ENCODE measurements at places on chromosomes 2 and 18.

GRCh38 chr2:72176281-72176680 lies 28.6 kb upstream of the CYP26B1 start:
- DNase-seq: no peak

DNA sequence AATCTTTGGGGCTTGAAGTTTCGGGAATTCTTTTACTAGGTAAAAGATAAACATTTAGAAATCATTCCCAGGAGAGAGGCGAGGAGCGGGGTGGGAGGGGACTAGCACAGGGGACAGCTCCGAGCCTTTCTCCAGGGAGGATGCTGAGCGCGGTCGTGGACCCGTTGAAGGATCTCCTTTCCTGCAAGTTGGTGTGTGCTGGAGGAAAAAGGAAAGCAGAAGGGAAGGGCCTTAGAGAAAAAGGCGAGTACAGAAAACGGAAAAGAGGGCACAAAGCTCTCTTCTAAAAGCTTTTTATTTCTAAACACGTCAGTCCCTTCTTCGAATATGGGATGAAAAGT lies 640 bp downstream of the SLC39A6 start:
- DNase-seq: peak; percentile 52

DNA sequence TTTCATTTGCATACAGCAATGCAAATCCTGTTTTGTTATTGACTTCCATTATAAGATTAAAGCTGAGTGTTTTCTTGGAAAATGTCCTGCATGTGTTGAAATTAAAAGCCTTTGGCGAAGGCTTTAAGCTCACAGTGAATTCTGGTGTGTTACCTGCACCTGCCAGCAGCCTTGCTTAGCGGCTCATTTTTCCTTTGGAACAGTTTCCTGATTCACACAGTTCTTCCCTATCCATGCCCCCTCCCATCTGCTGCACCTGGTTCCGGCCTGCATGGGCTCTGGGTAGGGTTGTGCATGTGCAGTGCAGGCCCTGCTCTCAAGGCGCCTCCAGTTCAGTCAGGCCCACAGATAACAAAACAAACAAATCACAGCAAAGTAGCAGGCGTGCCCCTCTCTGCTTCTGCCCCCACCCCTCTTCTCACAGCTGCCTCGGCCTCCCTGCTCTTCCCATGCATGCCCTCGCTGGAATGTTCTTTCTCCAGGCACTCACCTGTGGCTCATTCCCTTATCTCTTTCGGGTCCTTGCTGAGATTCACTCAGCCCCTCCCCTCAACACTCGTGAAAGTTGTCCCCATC lies 15.8 kb downstream of the MTCL1 start:
- no peak for DNase-seq

- peak; percentile 52 for DNase-seq
These were observed 4.0 kb downstream of the CCT7 start for GRCh38 chr2:73238149-73238548.

GRCh38 chr2:21590026-21590690 lies 466.4 kb downstream of the TDRD15 start:
- DNase-seq: no peak

DNA sequence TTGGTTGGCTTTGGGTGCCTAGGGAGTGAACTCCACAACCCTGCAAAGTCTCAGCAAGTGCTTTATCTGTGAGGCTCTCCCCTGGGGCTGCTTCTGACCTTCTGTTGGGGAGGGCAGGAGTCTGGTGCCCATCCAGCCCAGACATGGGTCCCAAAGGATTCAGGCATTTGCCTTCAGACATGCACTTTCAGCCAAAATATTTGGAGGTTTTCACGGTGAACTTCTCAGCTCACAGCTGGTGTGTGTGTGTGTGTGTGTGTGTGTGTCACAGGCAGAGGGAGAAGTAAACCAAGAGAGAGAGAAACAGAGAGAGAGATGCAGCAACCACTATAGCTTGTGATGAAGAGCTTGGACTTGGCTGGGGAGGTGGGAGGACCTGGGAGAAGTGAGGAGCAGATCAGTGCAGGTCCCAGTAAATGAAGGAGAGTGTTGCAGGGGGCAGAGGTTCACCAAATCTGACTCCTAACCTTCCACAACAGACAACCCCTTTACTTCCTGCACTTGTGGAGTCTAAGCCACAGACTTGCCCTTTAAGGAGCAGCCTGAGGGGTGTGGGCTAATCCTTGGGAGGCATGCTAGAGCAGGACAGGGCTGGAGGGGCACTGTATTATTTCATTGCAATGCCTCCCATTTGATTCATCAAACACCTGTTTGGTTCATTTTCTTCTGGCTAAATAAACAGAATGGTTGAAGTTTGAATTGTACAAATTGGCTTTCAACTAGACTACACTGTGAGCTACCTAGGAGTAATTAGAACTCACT lies 14.1 kb downstream of the SLC9A4 start:
- no peak for DNase-seq

GRCh38 chr2:86243950-86244733 lies 44.9 kb downstream of the MRPL35 start:
- no peak for DNase-seq

DNA sequence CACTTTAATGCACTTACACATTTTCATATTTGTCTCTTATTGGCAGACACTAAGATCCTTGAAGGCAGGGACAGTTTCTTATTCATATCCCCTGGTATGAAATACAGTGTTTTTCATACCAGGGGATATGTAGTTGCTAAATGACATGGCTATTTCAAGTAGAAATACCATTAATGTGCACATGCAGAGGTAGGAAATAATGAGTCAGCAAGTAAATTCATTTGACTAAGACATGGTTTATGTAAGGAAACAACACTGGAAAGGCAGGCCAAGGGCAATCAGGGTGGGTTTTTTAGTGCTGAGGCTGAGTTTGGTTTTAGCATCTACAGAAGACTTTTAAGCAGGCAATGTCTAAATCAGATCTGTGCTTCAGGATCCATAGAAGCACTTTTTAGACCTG lies 155.9 kb downstream of the WDPCP start:
- peak; percentile 53 for DNase-seq

DNA sequence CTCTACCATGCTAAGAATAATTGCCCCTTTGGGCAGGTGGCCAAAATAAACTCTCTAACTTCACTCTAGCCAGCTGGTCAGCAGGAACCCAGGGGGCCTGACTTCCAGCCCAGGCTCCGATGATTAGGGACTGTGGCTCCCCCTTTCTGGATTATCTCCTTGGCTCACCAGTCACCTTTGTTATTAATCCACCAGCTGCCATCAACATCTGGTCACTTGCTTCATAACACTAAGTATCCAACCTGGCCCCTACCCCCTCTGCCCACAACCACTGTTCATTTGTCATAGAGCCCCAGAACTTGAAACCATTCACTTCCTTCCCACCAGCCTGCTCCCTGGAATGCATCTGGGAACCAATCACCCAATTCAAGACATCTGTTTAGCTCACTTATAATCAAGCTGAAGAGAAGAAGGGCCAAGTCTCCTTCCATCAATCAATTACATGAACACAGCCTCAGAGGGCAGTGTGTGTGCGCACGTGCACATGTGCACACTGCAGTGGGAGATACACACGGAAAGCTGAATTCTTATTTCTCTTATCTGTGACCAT lies 215.1 kb downstream of the ALK start:
- no peak for DNase-seq

- no peak for DNase-seq
These were observed 18.5 kb downstream of the KCNJ13 start for GRCh38 chr2:232757905-232758304.

- peak; percentile 82 for DNase-seq
These were observed 18.8 kb downstream of the COX7A2L start for GRCh38 chr2:42342061-42342794.

- DNase-seq: no peak
These were observed 40.3 kb downstream of the RRM2 start for GRCh38 chr2:10162586-10163497.

- DNase-seq: no peak
These were observed 329.1 kb downstream of the MTX2 start for GRCh38 chr2:176598351-176598750.

GRCh38 chr2:109545828-109546713 lies 67.7 kb downstream of the SEPTIN10 start:
- peak; percentile 77 for DNase-seq

- DNase-seq: peak; percentile 92
These were observed at the start of gene FSIP2 for GRCh38 chr2:185738679-185739472. TSS of gene FSIP2 (plus strand) at chr2:185738804. CDS start at chr2:185738895, 91 bp downstream.

- DNase-seq: no peak
These were observed 22.9 kb downstream of the SERPINB8 start for GRCh38 chr18:63992751-63993150.

DNA sequence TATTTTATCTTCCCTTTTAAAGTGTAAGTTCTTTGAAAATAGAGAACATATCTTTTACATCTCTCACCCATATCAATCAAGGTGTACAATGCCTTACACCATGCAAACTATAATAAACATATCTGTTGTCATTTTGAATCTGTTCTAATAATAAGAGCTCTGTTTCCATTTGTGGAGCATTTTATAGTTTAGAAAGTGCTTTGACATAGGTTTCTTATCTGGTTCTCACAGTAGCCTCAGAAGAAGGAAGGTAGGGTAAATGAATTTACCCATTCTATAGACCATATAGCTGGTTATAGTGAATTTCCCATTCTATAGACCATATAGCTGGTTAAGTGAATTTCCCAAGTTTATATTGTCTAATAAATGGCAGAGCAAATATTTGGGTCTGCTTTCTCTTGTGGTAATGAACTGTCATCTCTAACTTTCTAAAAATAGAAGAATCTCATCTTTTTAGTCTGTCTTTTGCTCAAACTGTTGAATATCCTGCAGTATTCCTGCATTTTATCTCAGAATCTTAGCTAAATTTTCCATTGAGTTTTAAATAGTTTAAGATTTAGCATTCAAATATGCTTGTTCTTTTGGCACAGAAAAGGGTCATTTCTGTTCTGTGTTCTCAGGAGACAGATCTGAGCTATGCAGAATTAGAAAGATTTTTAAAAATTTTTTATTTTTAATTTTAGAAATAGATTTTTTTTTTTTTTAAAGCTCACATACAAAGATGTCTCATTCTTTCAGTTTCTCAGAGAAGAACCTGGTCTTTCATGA lies 80.7 kb upstream of the STON1 start:
- DNase-seq: no peak

DNA sequence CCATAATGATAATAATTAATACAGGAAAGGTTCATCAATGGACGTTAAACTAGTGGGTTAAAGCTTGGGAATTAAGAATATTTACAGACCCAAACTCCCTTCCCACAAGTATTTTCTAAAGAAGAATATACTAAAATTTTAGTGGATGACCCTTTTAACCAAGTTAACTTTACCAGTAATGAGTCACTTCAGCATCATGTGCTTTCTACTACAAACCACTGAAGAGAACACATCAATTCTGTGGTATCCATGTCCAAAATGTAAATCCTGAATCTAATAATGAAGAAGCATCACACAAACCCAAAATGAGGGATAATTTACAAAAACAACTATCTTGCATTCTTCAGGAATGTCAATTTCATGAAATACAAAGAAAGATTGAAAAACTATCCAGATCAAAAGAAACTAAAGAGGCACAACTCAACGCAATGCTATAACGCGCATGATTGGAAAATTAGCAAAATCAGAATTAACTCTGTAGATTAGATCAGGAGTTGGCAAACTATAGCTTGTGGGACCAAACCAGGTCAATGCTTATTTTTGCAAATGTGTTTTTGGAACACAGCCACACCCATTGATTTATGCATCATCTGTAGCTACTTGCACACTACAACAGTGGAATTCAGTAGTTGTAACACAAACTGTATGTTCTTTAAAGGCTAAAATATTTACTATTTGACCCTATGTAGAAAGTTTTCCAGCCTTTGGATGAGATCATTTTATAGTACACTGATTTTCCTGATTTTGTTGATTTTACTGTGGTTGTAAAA lies 27.5 kb downstream of the COPS8 start:
- no peak for DNase-seq

DNA sequence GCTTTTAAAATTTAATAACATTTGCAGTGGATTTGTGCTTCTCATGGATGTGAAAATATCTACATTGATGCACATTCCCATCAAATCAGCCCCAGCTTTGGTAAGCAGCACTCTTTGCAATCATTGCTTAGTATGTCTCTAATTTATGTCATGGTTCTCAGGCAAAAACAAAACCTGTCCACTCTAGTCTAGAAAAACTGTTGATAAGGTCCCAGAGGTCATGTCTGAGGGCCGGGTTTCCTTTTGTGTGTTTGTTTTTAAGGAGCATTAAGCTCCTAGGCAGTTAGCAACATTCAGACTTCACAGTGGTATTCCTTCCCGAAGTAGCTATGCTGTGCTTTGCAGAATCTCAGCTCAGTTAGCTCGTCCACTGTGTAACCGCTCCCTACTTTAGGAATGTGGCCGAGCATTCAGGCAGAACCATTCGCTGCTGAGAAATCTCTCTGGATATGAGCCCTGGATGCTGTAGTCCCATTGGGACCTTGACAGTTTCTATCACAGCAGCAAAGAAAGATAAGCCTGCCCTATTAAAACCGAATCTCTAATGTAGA lies 4.0 kb downstream of the DIPK1C start:
- no peak for DNase-seq

GRCh38 chr2:150143087-150143536 lies 344.4 kb downstream of the RND3 start:
- DNase-seq: peak; percentile 66

- no peak for DNase-seq
These were observed 61.5 kb downstream of the RPRM start for GRCh38 chr2:153417077-153417476.

- no peak for DNase-seq
These were observed 150.8 kb downstream of the AQP4 start for GRCh38 chr18:26714739-26715138.

DNA sequence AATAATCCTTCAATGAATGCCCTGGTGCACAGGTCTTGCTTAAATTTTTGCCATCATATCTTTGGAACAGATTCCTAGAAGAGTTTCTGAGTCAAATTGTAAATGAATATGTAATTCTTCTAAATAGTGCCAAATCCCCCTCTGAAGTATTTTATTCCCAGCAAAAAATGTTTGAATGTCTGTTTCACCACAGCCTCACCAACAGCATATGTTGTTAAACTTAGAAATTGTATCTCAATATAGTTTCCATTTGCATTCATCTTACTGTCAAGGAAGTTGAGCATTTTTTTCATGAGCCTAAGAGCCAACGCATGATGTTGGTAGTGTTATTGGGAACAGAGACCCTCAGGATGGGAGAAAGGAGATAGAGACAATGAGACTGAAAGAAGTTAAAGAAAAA lies 86.8 kb upstream of the IL1R2 start:
- no peak for DNase-seq

DNA sequence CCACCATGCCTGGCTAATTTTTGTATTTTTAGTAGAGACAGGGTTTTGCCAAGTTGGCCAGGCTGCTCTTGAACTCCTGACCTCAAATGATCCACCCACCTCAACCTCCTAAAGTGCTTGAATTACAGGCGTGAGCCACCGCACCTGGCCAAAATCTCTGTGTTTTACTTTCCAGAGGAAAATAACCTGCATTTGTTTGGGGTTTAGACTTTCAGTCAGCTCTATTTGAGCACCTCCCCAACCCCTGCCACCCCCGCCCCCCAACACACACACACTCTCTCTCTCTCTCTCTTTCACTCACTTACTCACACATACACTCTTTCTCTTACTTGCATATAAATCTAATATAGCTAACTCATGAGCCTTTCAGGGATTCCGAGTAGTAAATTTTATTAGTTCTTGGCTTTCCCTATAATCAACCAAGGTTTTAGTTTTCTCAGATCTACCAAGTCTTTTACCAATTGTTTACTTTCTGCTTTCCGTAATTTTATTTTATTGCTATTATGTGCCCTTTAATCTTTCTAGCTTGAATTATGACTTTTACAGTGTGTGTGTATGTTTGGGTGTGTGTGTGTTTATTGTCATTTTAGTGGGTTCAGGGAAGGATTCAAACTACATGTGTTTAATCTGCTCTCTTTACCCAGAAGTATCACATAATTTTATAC lies 24.5 kb downstream of the MFSD6 start:
- no peak for DNase-seq

- no peak for DNase-seq
These were observed 29.7 kb upstream of the CYTIP start for GRCh38 chr2:157473581-157473980.

Measured in cardiac muscle cell (in vitro differentiated cells and primary cell).